ENCODE measurements at places on chromosomes 12 and 14. TPM values are rescaled to one million over a fixed set of nuclear protein-coding genes. Genes with fewer than 3 reads are reported as not detected.

KRT78 gene
- not detected for total RNA-seq

CYP46A1 gene
- total RNA-seq, result 1.6 TPM

GRCh38 chr14:97705107-97705506 is 907.9 kb downstream of the VRK1 start:
- no peaks in the 10 kb centered on the region for H3K4me1 ChIP-seq
- H3K36me3 ChIP-seq, result no peaks in the 10 kb centered on the region
- no peak for DNase-seq
- H3K27me3 ChIP-seq, result no peaks in the 10 kb centered on the region

- no peak overlapping the region for H3K4me3 ChIP-seq
- H3K36me3 ChIP-seq, result no peaks in the 10 kb centered on the region
- no peak for DNase-seq
- no peaks in the 10 kb centered on the region for H3K27me3 ChIP-seq
- H3K27ac ChIP-seq, result peak overlapping the region; percentile 97
- peaks cover 25% of the 10 kb centered on the region for H3K4me1 ChIP-seq
Measured at GRCh38 chr12:80776706-80777105, 60.0 kb downstream of the MYF5 start.

- H3K4me3 ChIP-seq, result peak overlapping the region; percentile 98
- DNase-seq, result no peak
- peaks cover 47% of the 10 kb centered on the region for H3K4me1 ChIP-seq
- H3K27ac ChIP-seq, result peak overlapping the region; percentile 96
- H3K36me3 ChIP-seq, result no peaks in the 10 kb centered on the region
Measured at GRCh38 chr12:93379981-93380361, 2.2 kb downstream of the NUDT4 start.

GRCh38 chr12:6340032-6340638 is 1.7 kb downstream of the TNFRSF1A start:
- H3K4me1 ChIP-seq, result peaks cover 50% of the 10 kb centered on the region
- H3K27me3 ChIP-seq, result no peaks in the 10 kb centered on the region
- DNase-seq, result peak; percentile 38
- peak overlapping the region; percentile 66 for H3K4me3 ChIP-seq
- H3K36me3 ChIP-seq, result no peaks in the 10 kb centered on the region
- H3K27ac ChIP-seq, result peak overlapping the region; percentile 98

DNA sequence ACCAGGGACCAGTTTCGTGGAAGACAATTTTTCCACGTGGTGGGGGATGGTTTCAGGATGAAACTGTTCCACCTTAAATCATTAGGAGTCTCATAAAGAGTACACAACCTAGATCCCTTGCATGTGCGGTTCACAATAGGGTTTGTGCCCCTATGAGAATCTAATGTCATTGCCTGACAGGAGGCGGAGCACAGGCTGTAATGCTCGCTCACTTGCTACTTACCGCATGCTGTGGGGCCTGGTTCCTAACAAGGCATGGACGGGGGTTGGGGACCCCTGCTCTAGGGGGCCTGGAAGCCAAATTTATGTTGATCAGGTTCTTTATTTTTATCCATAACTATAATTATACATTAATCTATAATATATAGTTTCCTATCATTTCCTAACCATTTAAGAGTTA is 315.3 kb downstream of the MED13L start:
- no peaks in the 10 kb centered on the region for H3K4me1 ChIP-seq
- peaks cover 44% of the 10 kb centered on the region for H3K36me3 ChIP-seq
- DNase-seq, result no peak
- no peak overlapping the region for H3K4me3 ChIP-seq
- H3K27ac ChIP-seq, result no peak overlapping the region
- H3K27me3 ChIP-seq, result no peaks in the 10 kb centered on the region

DNA sequence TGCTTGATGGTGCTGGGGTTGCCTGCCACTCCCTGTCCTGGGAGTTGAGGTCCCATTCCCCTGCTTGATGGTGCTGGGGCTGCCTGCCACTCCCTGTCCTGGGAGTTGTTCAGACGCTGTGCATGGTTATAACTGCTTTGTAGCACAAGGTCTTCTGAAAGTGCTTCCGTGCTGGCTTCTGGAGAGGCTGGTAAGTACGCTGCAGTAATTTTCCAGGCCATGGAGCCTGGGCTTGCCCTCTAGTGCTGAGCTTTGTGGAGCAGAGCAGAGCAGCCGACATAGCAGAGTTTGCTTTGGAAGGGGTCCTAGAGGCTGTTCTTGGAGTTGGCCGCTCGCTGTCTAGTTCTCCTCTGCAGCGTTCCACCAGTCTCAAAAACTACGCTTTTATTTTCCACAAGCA is 6.3 kb downstream of the B4GALNT3 start:
- peaks cover 14% of the 10 kb centered on the region for H3K4me1 ChIP-seq
- H3K36me3 ChIP-seq, result no peaks in the 10 kb centered on the region
- H3K27ac ChIP-seq, result peak overlapping the region; percentile 58

SOAT2 gene
- total RNA-seq, result 0.40 TPM

RNASE3 gene
- total RNA-seq, result not detected

NAB2 gene
- total RNA-seq, result 48.0 TPM

- no peak overlapping the region for H3K27ac ChIP-seq
- H3K4me1 ChIP-seq, result peaks cover 11% of the 10 kb centered on the region
- no peaks in the 10 kb centered on the region for H3K36me3 ChIP-seq
Measured at GRCh38 chr14:99213101-99213500, 58.9 kb downstream of the BCL11B start.

DNA sequence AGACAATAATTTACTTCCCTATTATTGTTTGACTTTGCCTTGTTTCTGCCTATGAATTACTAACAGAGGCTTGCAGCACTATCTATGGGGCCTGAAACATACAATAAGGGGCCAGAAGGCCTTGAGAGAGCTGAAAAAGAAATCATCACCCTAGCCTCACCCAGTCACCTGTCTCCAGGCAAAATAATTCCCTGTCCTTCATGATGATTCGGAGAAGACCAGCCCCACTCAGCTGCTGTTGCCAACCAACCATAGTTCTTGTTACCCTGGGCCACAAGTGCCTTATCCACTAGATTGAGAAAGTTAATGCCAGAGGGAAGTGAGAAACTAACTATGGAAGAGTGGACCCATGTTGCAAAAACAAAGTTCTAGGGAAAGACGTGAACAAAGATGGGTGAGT is 97.1 kb downstream of the ARF6 start:
- no peak overlapping the region for H3K4me3 ChIP-seq
- H3K27me3 ChIP-seq, result no peaks in the 10 kb centered on the region
- no peaks in the 10 kb centered on the region for H3K36me3 ChIP-seq
- no peak for DNase-seq

DNA sequence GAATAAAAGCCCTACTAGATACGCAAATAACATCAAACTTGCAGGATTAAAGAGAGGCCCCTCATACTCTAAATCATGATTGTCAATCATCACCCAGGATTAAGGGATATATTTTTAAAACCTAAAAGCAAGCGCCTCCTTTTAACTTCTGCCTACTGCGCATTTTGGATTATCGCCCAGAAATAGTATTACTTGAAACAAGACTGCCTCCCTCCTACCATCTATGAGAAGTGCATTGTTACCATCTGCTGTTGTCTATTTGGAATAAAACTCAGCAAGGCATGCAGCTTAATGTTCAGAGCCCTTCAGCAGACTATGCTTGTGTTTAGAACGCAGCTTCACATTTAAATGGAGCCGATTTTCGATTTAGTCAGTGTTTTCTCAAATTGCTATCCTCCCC is 79.6 kb downstream of the EXOC5 start:
- H3K27me3 ChIP-seq, result no peaks in the 10 kb centered on the region
- no peak overlapping the region for H3K4me3 ChIP-seq
- H3K4me1 ChIP-seq, result peaks cover 9% of the 10 kb centered on the region
- peak overlapping the region; percentile 39 for H3K27ac ChIP-seq

- H3K27me3 ChIP-seq, result no peaks in the 10 kb centered on the region
- H3K36me3 ChIP-seq, result no peaks in the 10 kb centered on the region
- DNase-seq, result no peak
- H3K27ac ChIP-seq, result no peak overlapping the region
- H3K4me3 ChIP-seq, result no peak overlapping the region
Measured at GRCh38 chr12:106647793-106648514, 65.2 kb downstream of the RFX4 start.

DNA sequence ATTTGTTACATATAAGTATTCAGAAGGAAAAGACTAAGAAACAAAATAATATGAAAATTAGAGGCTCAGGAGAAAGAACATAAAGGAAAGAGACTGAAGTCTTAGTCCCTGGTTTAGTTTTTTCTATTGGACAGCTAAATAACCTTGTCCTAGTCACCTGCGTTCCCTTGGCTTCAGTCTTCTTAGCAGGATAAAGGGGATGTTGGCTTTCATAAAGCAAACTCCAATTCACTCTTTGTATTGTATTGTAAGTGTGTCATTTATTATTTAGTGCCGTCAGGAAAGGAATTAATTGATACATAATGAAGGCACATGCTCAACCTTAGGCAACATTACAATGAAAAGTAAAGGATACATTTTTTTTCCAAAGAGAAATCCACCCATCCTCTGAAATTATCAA is 190.3 kb upstream of the PPFIA2 start:
- no peaks in the 10 kb centered on the region for H3K27me3 ChIP-seq
- no peak for DNase-seq
- H3K4me1 ChIP-seq, result no peaks in the 10 kb centered on the region
- H3K4me3 ChIP-seq, result no peak overlapping the region

GRCh38 chr12:69851976-69852375 is 26.9 kb downstream of the MYRFL start:
- H3K4me3 ChIP-seq, result no peak overlapping the region
- no peak for DNase-seq
- no peaks in the 10 kb centered on the region for H3K27me3 ChIP-seq
- no peaks in the 10 kb centered on the region for H3K4me1 ChIP-seq

Data from thyroid gland (tissue), 4 donors.